ENCODE measurements at places on chromosomes 13 and 19.
A peak's percentile ranks its signal among the peaks of the same experiment; 100 is the strongest.

DNA sequence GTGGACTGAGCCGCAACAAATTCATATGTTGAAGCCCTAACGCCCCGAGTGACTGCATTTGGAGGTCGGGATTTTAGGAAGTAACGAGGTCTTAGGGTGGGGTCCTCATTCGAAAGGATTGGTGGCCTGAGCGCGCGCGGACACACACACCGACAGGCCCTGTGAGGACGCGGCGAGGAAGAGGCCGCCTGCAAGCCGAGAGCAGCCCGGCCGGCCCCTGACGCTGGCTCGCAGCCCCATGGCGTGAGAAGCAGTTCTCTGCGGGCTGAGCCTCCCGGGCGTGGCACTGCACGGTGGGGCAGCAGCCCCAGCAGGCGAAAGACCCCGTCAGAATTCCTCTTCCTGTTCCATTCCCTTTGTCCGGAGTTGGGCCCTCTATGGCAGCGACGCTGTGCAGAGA lies 131.2 kb downstream of the CRYL1 start:
- no peak for DNase-seq

DNA sequence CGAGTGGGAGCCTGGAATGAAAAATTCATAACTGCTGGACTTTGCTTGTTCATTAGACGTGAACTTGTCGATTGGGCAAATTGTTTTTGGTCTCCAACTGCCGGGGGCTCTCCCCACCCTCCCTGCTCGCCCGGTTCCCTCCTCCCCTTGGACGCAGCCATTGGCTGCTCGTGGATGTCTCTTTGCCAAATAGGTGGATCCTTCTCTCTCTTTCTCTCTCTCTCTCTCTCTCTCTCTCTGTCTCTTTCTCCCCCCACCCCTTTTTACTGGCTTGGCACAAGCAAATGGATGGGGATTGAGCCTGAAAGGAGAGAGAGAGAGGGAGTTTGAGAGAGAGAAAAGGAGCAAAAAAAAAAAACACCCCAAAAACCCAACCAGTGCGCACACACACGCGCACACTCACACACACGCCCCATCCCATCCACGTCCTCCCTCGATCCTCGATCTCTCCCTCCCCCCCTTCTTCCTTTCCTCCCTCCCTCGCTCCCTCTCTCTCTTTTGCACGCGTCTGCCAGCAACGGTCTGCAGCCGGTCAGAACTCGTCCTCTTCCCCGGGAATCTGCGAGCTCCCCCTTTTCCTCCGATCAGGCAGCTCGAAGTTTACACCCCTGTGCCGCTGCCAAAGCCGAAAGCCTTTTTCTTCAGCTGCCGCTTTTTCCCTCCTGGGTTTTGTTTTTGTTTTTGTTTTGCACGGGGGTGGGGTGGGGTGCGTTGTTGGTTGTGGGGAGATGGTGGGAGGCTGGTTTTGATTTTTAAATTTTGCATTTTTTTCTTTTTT lies 27.8 kb downstream of the NFIX start:
- DNase-seq = no peak

DNA sequence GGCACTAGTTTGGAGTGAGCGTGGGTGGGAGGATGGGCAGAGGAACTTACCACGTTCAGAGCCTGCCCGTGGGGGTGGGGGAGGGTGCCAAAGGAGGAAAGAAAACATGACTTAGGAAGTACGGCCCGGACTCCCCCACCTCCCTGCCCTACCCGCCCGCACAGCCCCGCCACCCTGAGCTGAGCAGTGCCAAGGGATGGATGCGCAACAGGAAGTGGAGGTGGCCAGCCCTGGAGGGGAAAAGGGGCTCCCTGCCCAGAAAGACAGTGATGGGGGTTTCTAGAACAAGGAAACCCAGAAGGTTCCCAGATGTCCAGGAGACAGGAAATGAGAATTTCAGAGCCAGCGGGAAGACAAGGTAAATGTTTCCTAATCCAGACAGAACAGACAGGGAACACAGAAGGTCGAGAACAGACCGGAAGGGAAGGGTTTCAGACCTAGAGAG lies 6.3 kb downstream of the TEAD2 start:
- DNase-seq = no peak

- DNase-seq = no peak
Measured at GRCh38 chr13:83878691-83879430, 3.4 kb downstream of the SLITRK1 start.

DNA sequence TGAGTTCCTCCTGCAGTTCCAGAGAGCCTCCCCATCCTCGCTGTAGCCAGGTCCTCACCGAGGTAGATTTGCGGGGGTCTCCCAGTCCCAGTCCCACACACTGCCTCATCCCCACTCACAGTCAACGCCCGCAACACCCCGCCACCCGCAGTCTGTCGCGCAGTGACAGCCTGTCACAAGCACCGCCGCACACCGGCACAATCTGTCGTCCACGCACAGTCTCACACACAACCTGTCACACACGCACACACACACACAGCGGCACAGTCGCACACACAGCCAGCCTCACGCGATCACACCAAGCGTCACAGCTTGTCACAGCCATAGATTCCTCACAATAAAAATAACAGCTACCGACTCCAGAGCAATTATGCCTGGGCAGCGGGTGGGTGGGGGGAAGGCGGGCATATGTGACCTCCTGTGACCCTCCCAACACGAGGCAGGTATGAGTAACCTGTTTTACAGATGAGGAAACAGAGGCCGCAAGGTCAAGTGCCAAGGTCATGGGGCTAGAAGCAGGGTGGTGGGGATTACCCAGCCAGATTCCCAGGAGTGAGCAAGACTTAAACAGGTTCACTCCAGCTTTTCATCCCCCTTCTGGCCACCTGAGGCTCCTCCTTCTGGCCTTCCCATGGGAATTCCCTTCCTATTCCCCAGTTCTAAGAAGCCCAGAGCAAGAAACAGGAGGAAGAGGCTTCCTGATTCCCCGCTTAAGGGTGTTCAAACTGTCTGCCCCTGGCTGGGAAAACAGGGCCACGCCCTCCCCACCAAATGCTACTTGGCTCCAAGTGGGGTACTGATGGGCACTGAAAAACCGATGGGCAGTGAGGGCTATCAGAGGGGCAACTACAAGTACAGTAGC lies 13.9 kb downstream of the NFIX start:
- no peak for DNase-seq

- no peak for DNase-seq
Measured at GRCh38 chr19:55116859-55117662, at the start of gene PPP1R12C. PPP1R12C (minus strand) TSS chr19:55117637; CDS start chr19:55117543, 94 bp downstream.

GRCh38 chr13:76329866-76330580 lies 556.2 kb downstream of the KCTD12 start:
- DNase-seq = no peak

- DNase-seq = no peak
Measured at GRCh38 chr13:103243495-103243894, 177.3 kb upstream of the SLC10A2 start.

DNA sequence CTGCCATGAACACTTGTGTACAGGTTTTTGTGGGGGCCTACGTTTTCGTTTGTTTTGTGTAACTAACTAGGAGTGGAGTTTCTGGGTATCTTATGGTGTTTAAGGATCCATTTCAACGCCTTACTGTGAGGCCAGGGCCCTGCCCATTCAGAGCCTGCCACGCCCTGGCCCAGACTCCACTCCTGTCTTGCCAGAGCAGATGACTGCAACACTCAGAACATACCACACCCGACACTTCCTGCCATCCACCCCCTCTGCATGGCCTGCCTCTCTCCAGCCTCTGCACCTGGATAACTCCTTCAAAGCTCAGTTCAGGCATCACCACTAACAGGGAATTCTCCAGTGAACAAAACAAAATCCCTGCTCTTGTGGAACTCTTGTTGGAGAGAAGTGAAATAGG lies 43.2 kb downstream of the RGCC start:
- DNase-seq = peak; percentile 26

GRCh38 chr13:84491952-84492351 lies 609.7 kb upstream of the SLITRK1 start:
- no peak for DNase-seq
